Muscle of back (tissue), 13 donors: ENCODE measurements at places on chromosomes 3 and 15. TPM values are rescaled to one million over a fixed set of nuclear protein-coding genes. Genes with fewer than 3 reads are reported as not detected.

The TGM4 gene
- not detected for polyA plus RNA-seq

- DNase-seq, result no peak
Measured at GRCh38 chr3:58039601-58040000, 31.4 kb downstream of the FLNB start.

GRCh38 chr15:67177752-67178151, 76.7 kb downstream of the AAGAB start:
- DNase-seq, result no peak

GRCh38 chr3:108420926-108421325, 89.5 kb downstream of the MYH15 start:
- no peak for DNase-seq

The SI gene
- not detected for polyA plus RNA-seq

DNA sequence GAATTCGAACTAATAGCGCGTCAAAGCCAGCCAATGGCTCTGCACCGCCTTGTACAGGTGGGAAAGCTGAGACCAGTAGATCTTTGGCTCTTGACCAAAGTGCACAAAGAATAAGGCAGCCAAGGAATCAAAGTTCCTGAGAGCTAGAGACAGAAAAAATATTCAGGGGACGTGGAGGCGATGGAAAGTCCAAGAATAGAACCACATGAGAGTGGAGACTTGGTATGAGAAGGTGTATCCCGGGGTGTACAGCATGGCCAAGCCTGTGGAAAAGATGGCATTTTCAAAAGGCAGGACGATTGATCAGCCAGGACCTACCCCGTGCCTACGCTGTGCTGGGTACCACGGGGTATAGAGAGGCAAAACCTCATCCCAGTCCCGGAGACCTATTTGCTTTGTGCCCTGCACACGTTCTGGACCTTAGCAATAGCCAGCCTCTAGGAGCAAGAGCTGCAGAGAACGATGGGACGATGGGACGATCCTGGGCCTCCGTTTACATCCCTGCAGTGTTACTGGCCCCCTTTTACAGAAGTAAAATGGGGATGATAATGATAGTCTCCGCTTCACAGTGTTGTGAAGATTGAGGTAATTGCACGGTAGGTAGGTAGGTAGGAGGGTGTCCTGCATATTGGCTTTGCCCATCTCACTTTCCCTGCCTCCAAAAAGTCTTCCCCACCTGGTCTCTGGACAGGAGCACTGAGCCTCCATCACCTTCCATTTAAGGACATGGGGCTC, 583 bp upstream of the RBSN start:
- DNase-seq, result no peak
